ENCODE measurements at places on chromosomes 16 and 17. TPM values are rescaled to one million over a fixed set of nuclear protein-coding genes. Genes with fewer than 3 reads are reported as not detected.
A peak's percentile ranks its signal among the peaks of the same experiment; 100 is the strongest.

CYB5B gene
- total RNA-seq: 45.6 TPM

DNA sequence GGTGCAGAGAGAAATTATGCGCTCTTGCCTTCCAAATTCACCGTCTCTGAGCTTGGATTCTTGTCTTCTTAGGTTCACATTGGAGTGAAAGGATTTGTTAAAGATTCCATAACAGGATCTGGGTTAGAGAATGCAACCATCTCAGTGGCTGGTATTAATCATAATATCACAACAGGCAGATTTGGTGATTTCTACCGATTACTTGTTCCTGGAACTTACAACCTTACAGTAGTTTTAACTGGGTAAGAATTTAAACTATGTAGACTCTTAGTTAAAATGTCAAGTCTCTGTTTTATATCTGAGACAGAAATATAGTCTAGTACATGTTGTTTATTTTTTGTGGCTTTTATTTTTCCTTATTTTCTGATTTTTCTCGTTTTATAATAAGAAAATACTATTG is 42.9 kb downstream of the CPD start:
- no peak overlapping the region for H3K27ac ChIP-seq
- H3K27me3 ChIP-seq: no peaks in the 10 kb centered on the region
- no peaks in the 10 kb centered on the region for H3K4me1 ChIP-seq
- DNase-seq: no peak

DNA sequence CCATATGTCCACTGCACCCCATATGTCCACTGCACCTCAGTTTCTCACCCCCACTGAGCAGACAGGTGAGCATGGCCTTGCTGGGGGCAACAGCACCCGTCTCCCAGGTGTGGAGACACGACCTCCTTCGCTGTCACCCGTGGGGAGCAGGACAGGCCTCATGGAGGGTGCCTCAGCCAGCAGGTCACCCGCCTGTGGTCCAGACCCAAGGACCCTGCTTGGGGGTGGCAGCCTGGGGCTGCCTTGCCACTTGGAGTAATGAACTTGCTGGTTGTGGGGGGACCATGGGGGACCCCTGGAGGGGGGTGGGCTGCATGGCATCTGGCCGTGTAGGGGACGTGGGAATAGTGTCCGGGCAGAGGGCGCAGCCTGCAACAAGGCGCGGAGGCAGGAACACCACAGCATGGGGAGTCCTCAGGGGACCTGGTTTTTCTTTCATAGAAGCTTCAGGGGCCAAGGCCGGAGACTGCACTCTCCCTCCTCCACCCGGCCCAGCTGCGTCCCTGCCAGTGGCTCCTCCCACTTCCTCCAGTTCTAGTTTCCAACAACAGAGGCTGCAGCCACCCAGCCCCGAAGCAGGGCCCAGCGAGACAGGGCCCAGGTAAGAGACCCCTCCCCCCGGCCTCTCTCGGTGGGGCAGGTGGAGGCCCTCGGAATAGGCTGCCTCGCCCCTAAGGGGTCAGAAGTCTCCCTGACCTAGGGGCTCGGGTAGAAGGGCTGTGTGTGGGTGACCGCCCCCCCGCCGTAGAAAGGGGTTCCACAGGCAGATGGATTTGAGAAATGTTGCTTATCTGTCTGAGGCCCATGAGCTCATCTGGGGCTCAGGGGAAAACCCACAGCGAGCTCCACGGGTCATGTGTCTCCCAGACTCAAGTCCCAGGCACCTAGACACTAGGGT is at the start of gene NHLRC4:
NHLRC4 (plus strand) TSS at position 531 of the 898 bp plus-strand sequence. CDS start 1,043 bp downstream, outside the sequence.
- H3K27me3 ChIP-seq: no peaks in the 10 kb centered on the region
- peak within 1 kb of the TSS; percentile 82 for H3K27ac ChIP-seq
- DNase-seq: peak; percentile 77

GRCh38 chr17:40243761-40244160 is 24.7 kb downstream of the WIPF2 start:
- no peak for DNase-seq
- H3K36me3 ChIP-seq: peaks cover 2% of the 10 kb centered on the region
- no peak overlapping the region for H3K4me3 ChIP-seq

KCTD19 gene
- total RNA-seq: not detected

DNA sequence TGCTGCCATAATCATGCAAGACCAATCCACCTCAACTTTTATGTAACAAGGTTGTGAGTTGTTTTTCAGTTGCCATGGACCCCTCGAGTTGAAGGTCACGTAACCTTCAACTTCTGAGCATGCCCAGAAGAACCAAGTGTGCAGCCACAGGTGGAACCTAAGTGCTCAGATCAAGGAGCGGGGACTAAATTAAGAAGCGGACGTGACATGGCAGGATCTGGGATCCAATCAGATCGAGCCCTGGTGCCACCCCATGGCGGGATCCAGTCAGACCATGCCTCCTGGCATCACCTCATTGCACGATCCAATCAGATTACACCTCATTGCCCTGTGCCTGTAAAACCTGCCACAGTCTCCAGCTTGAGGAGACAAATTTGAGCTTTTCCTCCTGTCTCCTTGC is 204.5 kb upstream of the CDH5 start:
- DNase-seq: no peak
- H3K36me3 ChIP-seq: no peaks in the 10 kb centered on the region
- H3K4me3 ChIP-seq: no peak overlapping the region
- peaks cover 10% of the 10 kb centered on the region for H3K27me3 ChIP-seq
- H3K4me1 ChIP-seq: no peaks in the 10 kb centered on the region
- H3K27ac ChIP-seq: no peak overlapping the region

DNA sequence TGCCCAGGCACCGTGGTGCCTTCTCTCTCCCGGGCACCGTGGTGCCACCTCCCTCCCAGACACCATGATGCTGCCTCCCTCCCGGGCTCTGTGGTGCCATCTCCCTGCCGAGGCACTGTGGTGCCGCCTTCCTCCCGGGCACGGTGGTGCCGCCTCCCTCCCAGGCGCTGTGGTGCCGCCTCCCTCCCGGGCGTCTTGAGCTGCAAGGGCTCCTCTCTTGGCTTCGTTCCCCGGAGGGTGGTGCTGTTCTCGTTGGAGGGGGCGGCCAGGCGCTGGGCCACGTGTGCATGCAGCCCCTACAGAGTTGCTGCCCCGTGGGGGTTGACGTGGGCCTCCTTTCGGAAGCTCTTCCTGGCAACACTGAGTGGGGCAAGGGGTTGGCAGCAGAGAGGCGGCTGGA is 8.2 kb downstream of the CENPX start:
- H3K27ac ChIP-seq: no peak overlapping the region
- no peak overlapping the region for H3K4me3 ChIP-seq
- H3K36me3 ChIP-seq: no peaks in the 10 kb centered on the region
- no peak for DNase-seq
- no peaks in the 10 kb centered on the region for H3K4me1 ChIP-seq
- H3K27me3 ChIP-seq: no peaks in the 10 kb centered on the region
